Foreskin keratinocyte (primary cell): ENCODE measurements at places on chromosomes 3 and 15.

GRCh38 chr3:97815149-97815917, 6.5 kb upstream of the CRYBG3 start:
- DNase-seq = no peak

- no peak for DNase-seq
Observed at GRCh38 chr3:160780245-160780644, 24.2 kb downstream of the PPM1L start.

DNA sequence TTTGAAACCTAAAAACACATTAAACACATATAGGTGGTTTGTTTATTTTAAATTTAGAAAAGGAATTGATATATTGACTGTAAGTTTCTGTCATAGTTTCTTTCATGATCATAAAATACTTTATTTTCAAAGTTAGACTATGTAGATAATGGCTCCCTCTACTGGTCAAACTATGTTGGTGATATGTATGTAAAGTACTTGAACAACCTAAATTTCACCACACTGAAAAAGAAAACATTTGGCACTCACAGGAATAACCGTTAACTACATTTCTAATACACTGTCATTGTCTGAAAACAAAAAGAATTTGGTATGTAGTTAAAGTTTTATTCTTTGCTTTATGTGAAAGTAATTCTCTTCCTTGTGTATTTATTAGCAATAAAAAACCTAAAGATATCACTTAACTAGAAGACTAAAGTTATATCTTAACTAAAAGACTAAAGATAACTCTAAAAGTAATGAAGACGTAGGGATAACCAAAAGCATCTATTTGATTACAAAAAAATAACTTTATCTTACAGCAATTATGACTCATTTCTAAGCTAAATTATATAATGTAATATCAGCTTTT, 427.5 kb downstream of the VGLL3 start:
- peak; percentile 26 for DNase-seq

DNA sequence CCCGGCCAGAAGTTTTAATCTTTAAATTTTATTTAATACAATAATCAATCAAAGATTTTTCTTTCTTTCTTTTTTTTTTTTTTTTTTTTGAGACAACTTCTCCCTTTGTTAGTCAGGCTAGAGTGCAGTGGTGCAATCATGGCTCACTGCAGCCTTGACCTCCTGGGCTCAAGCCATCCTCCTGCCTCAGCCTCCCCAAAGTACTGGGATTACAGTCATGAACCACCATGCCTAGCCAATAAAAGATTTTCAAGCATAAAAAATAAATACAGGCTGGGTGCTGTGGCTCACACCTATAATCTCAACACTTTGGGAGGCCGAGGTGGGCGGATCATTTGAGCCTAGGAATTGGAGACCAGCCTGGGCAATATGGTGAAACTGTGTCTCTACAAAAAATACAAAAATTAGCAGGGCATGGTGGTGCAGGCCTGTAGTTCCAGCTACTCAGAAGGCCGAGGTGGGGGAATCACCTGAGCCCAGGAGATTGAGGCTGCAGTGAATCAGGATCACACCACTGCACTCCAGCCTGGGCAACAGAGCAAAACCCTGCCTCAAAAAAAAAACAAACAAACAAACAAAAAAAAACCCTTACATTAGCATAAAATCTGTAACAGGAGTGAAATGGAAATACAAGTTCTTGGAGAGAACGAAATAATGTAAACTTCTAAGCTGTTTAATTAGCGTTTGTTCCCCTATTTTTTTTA, 29.1 kb upstream of the SRP14 start:
- no peak for DNase-seq

- DNase-seq = no peak
Observed at GRCh38 chr3:192642651-192643050, 84.7 kb downstream of the FGF12 start.

GRCh38 chr15:66685638-66686150, 16.3 kb upstream of the SMAD6 start:
- DNase-seq = no peak

- no peak for DNase-seq
Observed at GRCh38 chr3:62415312-62415801, 42.0 kb upstream of the FEZF2 start.

DNA sequence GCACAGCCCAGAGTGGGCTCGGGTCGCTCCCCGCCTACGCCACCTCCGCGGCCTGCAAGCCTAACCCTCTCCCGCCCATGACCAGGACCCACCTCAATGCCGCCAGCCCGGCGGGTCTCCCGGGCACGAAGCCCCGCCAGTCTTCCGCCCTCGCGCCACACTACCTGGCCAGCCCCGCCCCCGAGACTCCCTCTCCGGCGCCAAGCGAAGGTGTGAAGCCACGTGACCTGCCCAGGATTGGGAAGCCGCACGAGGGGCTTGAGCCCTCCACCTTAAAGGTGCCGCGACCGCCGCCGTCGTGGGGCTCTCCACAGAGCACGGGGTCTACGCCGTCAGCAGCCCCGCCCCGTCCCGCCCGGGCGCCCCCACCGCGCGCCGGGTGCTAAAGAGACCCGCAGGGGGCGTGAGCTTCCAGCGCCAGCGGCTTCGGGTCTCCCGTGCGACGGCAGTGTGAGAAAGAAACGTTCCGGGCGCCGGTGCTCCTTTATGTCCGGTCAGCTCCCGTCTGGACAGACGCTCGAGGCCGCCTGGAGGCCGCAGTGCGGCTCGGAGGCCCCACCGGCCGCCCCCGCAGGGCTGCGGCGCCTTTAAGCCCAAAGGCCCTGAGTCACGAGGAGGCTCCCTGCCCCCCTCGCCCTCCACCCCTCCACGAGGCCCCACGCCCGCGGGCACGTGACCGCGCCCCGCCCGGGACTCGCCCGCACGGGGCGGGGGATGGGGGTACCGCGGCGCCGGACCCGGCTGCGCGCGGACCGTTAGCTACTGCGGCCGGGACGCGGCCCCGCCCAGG, at the start of gene CPEB1:
TSS of gene CPEB1 (minus strand) at position 319 of the 790 bp plus-strand sequence. CDS start 18,904 bp downstream, outside the sequence.
- no peak for DNase-seq

DNA sequence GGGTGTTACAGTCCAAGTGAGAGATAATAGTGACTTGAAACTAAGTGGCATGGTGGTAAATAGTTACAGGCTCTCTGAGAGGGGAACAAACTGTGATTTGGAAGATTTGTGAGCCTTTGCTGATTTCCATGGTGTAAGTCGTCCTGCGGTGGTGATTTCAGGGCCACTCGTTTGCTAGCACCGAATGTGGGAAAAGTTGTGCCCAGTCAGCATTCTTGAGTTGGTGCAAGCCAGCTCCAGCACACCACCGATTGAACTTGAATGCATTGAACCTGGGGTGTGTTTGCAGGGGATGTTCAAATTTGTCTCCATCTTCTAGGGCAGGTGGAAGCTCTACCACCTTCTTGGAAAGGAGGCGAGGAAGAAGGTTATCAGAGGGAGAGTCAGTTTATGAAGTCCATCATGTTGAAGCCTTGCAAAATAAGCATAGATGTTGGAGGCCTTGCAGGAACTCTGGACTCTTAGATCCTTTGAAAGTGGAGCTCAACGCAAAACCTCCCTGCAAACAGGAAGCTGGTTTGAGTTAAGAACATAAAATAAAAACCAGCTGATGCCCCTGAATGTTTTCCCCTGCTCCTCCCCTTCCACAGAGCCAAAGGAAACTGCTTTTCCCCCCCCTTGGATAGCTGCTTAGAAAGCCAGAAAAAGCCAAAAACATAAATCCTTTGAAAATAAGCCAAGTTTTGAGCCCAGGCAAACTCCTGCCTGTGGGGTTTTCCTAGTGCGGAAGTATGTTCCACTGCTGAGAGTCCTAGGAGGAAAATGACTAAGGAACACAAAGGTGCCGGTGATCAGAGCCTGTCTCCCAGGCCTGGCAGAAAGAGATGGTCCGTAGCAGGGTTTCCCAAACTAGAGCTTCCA, 21.9 kb downstream of the MAPKBP1 start:
- DNase-seq = no peak

DNA sequence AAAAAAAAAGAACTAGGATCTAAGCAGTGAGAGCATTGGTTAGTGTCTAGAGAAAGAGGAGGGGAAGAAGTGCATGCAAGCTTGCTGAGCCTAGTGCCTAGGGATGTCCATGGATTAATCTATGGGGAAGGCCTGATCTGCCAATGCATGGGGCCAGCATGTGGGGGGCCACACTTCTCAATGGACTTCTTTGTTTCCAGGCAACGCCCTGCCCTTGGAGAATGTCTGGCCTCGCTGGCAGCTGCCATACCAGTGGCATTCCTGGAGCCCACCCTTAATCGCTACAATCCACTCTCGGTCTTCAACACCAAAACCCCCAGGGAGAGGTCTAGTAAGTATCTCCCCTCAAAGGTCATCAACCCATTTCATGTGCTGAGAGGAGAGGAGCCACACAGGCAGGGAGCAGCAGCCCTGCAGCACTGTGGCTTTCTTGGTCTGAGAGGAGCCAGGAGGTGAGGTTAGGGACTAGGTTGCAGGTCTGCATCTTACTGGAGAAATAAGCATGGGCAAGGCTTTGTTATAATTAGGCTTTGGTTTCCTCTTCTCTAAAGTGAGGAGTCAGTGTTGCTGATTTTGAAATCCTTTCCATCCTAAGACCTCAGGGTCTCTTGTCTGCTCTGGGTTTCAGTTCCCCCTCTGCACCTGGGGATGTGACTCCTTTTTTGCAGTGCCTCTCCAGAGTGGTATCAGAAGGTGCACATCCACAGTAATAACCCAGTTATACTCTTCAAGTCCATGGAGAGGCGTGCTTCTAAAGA, 188.1 kb upstream of the CHRM5 start:
- DNase-seq = no peak
